Adipocyte (in vitro differentiated cells): ENCODE measurements at places on chromosomes 12 and 14.

- DNase-seq = no peak
Measured at GRCh38 chr12:117356048-117356447, 5.4 kb downstream of the NOS1 start.

DNA sequence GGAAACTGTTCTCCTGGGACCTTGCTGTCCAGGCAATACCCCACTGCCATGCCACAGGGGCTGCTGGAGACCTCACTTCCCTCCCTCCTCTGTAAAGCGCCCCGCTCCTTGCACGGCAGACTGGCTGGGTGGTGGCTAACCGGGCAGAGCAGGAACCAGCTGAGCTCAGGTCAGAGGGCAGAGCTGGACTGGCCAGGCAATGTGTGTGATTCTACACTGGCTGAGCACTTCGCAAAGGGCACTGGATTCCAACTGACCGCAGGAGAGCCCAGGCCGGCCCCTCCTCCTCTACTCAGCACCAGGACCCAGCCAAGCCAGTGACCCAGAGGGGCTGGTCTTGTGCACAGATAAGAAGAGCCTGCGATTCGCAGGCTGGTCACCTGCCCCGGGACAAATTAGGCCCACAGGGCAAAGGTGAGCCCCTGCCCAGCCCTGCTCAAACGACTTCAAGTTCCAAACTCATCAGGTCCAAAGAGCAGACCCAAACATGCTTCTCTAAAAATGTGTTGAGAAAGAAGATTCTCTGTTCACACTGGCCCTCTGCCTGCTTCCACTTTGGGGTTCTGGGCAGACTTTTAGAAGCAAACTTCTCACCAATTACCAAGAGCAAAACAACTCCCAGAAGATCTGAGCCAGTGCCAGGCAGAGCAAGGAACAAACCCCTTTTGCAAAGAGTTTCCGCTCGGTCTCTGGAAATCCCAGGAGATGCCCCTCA is 54.9 kb upstream of the DIO3 start:
- DNase-seq = no peak

- DNase-seq = no peak
Measured at GRCh38 chr14:52730709-52731111, 744 bp downstream of the STYX start.

- no peak for DNase-seq
Measured at GRCh38 chr12:110908377-110909152, 11.8 kb downstream of the MYL2 start.

- DNase-seq = no peak
Measured at GRCh38 chr12:94595152-94595551, 55.2 kb downstream of the TMCC3 start.

DNA sequence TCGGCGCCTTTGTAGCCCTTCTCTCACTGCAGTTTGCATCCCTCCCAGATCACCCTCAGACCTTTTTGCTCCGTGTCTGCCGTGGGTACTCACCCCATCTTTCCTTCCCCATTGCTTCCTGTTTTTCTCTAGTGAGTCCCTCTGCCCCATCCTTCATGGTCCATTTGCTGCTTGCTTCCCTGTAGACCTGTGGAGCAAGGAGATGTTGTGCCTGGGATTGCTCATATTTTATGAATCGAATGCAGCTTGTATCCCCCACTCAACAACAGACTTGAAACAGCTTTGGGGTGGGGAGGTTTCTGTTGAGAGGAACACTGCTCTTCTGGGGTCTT is 661 bp downstream of the DENR start:
- no peak for DNase-seq

DNA sequence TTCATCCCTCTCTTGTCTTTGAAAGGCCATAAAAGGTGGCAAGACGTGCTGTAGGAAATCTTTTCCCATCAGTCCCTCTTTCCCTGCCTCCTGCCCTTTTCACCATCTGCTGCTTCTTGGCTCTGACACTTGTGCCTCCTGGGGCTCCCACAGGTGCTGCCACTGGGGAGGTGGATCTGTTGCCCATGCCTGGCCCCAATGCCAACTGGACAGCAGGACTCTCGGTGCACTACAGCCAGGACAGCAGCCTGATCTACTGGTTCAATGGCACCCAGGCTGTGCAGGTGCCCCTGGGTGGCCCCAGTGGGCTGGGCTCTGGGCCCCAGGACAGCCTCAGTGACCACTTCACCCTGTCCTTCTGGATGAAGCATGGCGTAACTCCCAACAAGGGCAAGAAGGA is 6.5 kb downstream of the CLSTN3 start:
- DNase-seq = no peak

GRCh38 chr14:63940387-63940786 is 87.6 kb downstream of the SYNE2 start:
- no peak for DNase-seq

GRCh38 chr12:75130811-75131210 is 78.8 kb downstream of the KCNC2 start:
- peak; percentile 78 for DNase-seq

DNA sequence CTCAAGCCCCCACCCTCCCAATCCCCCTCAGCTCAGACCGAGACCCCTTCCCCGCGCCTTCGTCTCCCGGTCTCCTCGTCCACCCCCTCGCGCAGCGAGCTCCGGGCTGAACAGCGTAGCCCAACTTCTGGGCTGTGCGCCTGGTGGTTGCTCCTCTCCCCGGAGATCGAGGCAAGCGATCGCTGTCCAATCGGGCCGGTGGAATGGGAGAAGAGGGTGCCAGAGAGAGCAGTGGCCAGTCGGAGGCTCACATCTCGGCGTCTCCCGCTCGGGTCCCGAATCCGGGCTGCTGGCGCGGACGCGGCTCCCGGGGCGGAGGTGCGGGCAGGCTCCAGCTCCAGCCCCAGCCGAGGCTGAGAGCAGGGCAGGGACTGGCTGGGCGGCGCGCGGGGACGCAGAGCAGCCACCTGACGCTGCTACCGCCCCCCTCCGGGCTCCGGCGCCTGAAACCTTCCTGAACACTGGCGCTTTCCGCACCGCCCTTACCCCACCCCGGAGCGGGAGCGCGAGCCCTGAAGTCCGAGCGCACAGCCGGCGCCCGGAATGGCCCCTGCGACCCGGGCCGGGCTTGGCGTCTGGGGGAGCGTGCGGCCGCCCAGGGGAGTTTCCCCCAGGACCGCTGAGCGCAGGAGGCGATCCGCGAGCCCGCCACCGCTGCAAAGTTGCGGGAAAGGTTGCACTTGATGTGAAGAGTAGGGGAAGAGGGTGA is 508 bp upstream of the KCNH5 start:
- peak; percentile 73 for DNase-seq

- DNase-seq = no peak
Measured at GRCh38 chr14:56313789-56314188, 195.6 kb downstream of the PELI2 start.

DNA sequence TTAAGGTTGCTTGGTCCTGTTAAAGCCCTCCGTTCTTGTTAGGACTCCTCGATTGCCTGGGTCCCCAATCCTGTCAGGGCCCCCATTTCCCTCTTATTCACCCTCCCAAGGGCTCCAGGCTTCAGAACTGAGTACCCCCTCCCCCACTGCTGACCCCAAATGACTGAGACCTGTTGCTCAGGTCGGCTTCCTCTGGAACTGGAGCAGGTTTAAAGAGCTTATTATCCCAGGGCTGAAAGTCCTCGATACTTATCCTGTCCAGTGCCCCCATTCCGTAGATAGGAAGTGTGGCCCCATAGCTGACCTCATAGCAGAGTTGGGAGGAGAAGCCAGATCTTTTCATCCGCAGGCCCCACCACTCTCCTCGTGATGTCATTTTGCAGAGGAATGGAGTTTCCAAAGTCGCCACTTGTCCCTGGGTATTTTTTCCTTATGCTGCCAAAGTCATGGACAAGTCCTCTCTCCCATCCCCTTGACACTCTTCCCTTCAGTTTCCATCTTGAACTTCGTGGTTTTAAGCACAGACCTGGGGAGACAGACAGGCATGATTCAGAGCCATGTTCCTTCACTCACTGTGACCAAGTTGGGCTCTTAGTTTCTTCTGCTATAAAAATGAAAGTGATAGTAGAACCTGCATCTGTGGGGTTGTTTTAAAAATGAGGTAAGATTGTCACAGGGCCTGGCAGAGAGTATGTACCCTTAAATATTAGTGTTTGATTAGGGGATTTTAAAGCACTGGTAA is 1.2 kb downstream of the USP30 start:
- peak; percentile 10 for DNase-seq

GRCh38 chr14:64450255-64450654 is 15.0 kb upstream of the AKAP5 start:
- DNase-seq = no peak

GRCh38 chr14:87018294-87018693 is 974.7 kb downstream of the GALC start:
- DNase-seq = no peak

- no peak for DNase-seq
Measured at GRCh38 chr14:21026274-21026987, 1.6 kb upstream of the NDRG2 start.

DNA sequence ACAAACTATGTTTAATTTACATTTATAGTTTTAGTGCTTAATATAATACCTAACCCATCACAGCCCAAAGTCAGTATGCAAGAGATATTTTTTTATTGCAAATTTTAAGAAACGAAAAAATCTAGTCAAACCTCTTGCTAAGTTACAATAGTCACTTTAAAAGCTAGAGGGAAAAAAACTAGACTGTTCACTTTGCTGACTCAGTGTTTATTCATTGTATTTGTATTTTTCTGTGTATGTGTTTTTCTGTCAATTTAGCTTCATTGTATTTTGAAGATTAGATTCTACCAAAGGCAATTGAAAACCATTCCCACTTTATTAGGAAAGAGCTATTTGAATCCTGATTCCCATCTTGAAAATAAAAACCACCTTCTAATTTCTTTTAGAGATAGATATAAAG is 891.5 kb downstream of the SLC16A7 start:
- DNase-seq = no peak
